NCI-H1105 (cell line): ENCODE measurements at places on chromosomes 16 and 17.

GRCh38 chr17:35568561-35568960, 7.9 kb upstream of the SLFN14 start:
- no peak for DNase-seq

DNA sequence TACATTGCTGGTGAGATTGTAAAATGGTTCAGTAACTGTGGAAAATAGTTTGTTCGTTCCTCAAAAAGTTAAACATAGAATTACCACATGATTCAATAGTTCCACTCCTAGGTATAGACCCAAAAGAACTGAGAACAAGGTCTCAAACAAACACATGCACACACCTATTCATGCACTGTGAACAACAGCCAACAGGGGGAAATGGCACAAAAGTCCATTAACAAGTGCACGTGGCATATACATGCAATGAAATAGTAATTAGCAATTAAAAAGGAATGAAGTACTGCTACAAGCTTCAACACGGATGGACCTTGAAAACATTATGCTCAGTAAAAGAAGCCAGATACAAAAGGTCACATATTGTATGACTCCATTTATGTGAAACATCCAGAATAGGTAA, 23.8 kb downstream of the SDK2 start:
- DNase-seq, result no peak

DNA sequence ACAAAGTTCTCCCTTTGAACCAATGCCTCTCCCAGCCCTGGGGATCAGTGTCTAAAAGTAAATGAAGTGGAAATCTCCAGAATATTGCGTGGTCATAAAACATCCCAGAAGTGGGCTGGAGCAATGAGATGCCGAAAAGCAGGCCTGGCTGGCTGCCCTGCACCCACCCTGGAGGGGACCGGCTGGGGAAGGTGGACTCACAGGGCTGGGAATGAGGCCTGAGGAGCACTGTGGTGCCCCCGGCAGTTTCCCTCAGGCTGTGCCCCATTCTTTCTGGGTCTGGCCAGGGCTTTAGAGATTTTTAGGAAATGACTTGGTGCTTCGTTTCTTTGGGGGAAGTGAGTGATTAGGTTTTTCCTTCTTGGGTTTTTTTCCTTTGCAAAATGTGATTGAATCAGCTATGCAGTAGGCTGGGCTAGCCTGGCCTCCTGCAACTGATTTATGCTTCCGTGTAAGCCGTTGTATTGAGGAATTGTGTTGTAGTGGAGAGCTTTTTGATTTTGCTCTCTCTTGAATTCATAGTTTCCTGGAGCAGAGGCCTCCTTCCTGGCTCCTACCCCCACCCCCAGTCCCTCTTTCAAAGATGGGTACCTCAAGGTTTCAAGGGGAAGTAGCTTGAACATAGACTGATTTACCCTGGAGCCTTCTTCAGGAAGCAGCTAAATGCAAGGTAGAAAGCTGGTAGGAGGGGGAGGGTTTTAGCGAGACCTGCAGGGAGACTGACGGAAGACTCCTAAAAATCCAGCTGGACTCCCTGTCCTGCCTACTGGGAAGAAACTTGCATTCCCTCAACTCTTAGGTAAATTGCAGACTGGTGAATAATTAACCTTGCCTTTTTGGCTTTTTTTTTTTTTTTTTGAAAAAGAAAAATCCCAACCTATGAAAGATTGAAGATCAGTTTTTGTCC, 170.2 kb downstream of the RAB11FIP4 start:
- no peak for DNase-seq

- no peak for DNase-seq
These were observed 675.3 kb downstream of the MAF start for GRCh38 chr16:78925083-78925767.

DNA sequence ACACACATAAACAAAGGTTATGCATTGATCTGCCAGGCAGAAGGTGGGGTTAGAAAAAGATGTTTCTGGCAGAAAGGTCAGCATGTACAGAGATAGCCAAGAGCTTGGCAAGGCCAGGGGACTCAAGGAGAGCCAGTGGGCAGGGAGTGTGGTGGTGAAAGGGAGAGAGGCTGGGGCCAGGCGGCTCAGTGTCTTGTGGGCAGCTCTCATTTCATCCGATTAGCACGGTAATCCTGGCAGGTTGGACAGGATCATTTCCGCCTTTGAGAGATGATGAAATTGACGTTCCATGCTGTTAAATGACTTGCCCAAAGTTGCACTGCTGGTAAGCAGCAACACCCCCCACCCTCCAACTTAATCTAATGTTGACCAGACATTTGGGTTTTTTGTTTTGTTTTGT, 3.6 kb downstream of the CHD9 start:
- DNase-seq, result no peak

- no peak for DNase-seq
These were observed 1.9 kb upstream of the GGT6 start for GRCh38 chr17:4562015-4562969.

- DNase-seq, result peak; percentile 86
These were observed 5.2 kb downstream of the CACNA1G start for GRCh38 chr17:50565402-50566350.

GRCh38 chr17:44113868-44114840, 9.3 kb downstream of the HDAC5 start:
- DNase-seq, result no peak

GRCh38 chr17:76866774-76867577, 1.2 kb upstream of the MGAT5B start:
- DNase-seq, result peak; percentile 5

DNA sequence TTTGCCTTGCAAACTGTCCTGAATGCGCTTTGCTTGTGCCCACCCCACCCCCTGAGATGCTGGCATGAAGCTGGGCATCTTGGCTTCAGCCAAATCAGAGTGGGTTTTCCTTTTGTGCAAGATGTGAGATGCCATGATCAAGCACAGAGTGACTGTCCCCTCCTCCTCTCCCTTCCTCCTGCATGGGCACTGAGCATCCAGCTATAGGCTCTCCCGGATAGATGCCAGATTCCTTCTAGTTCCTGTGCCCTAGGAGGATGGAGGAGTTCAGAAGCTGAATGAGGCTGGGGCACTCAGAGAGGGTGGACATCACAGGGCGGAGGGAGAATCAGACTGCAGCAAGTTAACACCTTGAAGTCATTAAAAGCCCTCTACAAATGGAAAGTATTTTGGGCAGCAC, 384.1 kb upstream of the CCL2 start:
- no peak for DNase-seq

DNA sequence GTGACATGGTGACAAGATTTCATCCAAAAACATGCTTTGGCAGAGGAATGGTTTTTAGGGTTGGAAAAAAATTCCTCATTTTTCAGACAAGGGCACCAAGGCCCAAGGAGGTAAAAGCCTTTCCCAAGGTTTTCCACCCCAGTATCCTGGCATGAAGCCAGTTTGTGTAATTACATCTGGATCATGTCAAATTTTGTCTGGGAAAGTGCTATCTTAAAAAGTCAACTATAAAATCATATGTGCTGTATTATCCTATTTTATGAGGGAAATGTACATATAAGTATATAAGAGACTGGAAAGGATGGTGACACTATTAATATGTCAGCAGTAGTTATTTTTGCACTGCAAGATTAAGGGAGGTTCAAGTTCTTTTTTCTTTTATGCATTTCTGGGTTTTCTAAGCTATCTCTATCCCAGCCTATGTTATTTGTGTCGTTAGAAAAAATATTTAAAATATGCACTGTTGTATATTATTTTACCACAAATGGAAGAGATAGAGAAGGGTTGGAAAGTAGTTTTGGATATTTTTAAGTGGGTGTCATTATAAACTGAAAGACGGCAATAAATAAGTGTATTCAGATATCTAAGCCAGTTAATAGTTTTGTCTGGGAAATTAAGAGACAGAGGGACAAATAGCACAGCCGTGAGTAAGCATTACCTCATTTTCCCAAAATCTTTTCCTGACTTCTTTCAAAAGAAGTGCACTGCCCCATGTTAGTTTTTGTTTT, 13.5 kb upstream of the FBXO47 start:
- no peak for DNase-seq
